ENCODE measurements at places on chromosomes 4 and X.

DNA sequence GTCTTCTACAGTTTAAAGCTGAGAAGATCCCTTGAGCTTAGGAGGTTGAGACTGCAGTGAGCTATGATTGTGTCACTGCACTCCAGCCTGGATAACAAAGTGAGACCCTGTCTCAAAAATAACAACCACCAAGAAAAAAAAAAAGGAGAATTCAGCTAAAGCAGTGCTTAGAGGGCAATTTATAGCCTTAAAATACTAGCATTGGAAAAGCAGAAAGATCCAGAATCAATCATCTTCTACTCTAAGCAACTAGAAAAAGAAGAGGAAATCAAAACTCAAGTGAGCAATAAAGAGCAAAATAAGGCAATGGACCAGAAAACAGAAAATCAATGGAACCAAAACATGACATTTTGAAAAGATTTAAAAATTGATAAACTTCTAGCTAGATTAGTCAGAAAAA is 639 bp upstream of the PI4K2B start:
- no peak for DNase-seq

GRCh38 chrX:9340598-9341290 is 124.1 kb upstream of the TBL1X start:
- DNase-seq = no peak

DNA sequence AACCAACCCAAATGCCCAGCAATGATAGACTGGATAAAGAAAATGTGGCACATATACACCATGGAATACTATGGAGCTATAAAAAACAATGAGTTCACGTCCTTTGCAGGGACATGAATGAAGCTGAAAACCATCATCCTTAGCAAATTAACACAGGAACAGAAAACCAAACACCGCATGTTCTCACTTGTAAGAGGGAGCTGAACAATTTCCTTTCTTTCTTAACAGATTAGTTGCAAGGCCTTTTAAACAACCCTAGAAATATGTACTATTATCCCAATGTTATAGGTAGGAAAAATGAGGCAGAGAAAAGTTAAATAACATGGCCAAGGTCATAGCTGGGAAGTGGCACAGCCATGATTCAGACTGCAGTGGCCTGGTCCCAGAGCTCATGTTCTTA is 5.8 kb upstream of the OCIAD2 start:
- DNase-seq = no peak

- DNase-seq = no peak
Measured at GRCh38 chr4:86993909-86994681, 59.3 kb downstream of the AFF1 start.

- DNase-seq = no peak
Measured at GRCh38 chr4:119010909-119011606, 122.4 kb downstream of the SYNPO2 start.

GRCh38 chrX:42399632-42400024 is 378.3 kb downstream of the PPP1R2C start:
- no peak for DNase-seq

- DNase-seq = no peak
Measured at GRCh38 chrX:17812763-17813162, 48.3 kb downstream of the RAI2 start.

GRCh38 chr4:101071241-101071640 is 276.1 kb downstream of the PPP3CA start:
- DNase-seq = no peak

DNA sequence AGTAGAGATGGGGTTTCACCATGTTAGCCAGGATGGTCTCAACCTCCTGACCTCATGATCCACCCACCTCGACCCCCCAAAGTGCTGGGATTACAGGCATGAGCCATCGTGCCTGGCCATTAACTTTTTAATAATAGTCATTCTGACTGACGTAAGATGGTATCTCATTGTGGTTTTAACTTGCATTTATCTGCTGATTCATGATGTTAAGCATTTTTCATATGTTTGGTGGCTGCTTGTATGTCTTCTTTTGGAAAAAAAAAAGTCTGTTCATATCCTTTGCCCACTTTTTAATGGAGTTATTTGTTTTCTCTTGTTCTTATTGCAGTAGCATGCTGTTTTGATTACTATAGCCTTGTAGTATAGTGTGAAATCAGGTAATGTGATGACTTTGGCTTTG is 45.8 kb downstream of the ANXA10 start:
- no peak for DNase-seq

GRCh38 chr4:82861529-82861928 is 29.4 kb downstream of the SEC31A start:
- no peak for DNase-seq

DNA sequence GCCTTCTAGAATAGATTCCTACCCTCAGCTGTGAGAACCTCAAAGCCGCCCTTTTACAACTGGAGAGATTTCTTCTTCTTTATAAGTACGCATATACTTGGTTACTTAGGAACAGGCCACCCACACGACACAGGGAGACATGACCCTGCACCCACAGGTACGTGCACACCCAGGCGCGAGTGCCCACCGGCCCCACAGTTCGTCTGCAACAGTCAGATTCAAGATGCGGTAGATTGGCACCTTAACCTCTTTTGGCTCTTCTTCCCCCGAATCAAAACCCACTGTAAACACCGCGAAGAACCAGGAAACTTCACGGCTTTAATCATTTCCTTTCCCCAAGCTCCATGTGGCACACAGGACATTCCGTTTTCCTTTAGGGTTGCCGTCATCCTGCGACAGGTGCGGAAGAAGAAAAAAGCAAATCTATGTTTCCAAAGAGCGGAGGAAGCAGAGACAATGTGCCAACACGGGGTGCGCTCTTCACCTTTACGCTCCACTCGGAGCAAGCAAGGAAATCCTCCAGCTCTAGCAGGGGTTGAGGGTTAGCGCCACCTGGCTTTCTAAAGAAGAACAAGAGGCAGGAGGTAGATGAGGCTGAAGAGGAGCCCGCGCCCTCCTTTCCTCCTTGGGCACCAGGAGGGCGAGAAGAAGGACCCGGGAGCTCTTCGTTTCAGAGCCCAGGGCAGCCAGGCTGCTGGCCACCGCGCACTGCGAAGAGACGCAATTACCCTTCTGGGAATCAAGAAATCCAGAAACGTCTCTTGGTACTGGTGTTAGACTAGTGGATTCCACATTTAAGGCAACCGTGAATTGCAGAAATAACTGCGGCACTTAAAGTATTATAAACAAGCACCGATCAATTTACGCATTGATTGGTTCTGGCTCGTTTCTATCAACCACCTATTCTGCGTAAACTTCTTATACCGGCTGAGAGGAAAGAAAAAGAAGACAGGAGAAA is 35.7 kb downstream of the HAND2 start:
- no peak for DNase-seq

GRCh38 chr4:3872834-3873313 is 106.7 kb downstream of the ADRA2C start:
- DNase-seq = no peak

DNA sequence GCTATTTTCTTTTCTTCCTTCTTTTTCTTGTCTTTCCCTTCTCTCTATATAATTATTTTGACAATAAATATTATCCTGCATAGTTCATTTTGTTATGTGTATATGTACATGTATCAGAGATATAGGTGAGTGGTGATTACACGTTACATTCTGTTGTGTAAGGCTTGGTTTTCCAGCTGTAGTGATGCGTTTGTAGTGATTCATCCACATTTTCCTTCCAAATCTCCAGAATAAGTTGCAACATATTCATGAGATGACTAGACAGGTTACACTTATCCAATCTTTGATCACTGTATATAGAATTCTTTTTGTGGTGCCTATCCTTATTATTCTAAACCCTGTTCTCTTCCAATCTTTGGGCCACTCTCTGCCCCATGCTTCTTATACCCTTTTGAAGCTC is 540.2 kb downstream of the GBA3 start:
- DNase-seq = no peak

DNA sequence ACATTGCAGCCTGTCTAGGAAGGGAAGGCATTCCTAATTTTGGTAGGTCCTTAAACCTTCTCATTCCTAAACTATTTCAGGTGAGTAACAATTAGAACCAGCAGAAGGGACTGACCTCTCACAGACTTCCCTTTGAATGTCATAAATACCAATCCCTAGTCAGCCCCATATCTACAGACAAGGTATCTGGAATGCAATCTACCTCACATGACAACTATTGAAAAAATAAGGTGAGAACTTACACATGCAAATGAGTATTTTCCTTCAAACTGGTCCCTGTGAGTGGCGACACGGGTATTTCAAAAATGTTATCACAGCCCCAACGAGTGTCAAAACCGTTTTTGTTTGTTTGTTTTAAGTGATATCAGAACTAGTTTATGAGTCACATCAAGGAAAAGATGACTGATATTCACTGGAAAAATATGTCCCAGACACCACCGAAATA is 102.4 kb upstream of the VCX2 start:
- no peak for DNase-seq

- DNase-seq = peak; percentile 45
Measured at GRCh38 chr4:1367230-1367935, 20.4 kb downstream of the UVSSA start.

DNA sequence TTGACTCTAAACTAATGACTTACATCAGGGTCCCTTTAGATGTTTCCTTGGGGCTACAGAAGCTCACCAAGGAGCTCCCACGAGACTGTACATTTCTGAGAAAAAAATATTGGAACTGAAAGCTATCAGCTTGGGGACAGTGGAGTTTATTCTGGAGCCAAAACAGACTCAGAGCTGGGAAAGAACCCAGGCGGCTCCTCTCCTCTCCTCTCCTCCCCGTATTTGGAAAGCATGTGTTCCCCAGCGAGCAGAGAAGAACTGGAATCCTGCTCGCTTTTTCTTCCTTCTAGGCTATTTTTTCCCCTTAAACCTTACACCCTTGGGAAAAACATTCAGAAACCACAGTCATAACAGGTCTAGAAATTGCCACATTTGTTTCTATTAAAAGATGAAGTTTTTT is 4.3 kb upstream of the MAP7D3 start:
- no peak for DNase-seq

DNA sequence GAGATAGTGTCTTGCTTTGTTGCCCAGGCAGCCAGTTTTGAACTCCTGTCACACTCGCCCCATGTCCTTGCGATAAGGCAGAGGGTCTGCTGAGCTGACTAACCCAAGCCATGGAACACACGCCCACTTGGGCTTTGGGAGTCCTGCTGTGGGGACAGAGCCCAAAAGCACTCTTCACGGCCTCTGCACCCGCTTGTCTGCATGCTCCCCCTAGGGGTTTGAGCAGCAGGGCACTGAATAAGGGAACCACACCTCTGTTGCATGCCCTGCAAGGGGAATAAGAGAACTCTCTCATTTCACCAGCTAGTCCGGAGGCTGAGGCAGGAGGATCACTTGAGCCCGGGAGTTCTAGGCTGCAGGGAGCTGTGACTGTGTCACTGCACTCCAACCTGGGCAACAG is 166.0 kb downstream of the STAG2 start:
- no peak for DNase-seq

DNA sequence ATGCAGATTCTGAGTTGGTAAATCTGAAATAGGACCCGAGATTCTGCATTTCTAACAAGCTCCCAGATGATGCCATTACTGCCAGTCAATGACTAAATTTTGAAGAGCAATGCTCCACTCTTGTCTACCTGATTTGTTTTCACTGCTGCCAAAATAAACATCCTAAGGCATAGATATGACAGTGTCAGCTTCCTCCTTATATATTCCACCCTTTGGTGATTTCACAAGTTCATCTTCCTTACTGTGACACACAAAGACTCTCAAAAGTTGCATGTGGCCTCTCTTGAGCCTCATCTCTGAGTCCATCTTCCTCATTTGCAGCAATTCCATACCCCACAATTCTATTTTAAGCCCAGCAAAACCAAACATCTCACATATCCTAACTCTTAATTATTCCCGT is 110.9 kb downstream of the FBXW7 start:
- no peak for DNase-seq

DNA sequence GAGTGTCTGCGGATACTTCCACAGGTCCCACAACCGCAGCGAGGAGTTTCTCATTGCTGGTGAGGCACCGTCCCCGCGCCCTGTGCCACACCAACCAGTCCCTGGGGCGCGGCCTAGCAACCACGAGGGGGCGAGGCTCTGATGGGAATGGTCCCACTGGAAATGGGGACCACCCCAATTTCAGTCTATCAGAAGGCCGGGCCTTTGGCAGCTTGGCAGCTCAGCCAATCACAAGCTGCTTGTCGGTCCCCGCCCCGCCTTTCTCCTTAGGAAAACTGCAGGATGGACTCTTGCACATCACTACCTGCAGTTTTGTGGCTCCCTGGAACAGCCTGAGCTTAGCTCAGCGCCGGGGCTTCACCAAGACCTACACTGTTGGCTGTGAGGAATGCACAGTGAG is 3.0 kb downstream of the TIMP1 start:
- DNase-seq = no peak

- no peak for DNase-seq
Measured at GRCh38 chr4:15586066-15586465, 69.1 kb downstream of the FBXL5 start.

GRCh38 chr4:1167244-1167949 is 5.0 kb downstream of the SPON2 start:
- DNase-seq = peak; percentile 92

GRCh38 chr4:118367872-118368271 is 15.1 kb upstream of the PRSS12 start:
- no peak for DNase-seq

DNA sequence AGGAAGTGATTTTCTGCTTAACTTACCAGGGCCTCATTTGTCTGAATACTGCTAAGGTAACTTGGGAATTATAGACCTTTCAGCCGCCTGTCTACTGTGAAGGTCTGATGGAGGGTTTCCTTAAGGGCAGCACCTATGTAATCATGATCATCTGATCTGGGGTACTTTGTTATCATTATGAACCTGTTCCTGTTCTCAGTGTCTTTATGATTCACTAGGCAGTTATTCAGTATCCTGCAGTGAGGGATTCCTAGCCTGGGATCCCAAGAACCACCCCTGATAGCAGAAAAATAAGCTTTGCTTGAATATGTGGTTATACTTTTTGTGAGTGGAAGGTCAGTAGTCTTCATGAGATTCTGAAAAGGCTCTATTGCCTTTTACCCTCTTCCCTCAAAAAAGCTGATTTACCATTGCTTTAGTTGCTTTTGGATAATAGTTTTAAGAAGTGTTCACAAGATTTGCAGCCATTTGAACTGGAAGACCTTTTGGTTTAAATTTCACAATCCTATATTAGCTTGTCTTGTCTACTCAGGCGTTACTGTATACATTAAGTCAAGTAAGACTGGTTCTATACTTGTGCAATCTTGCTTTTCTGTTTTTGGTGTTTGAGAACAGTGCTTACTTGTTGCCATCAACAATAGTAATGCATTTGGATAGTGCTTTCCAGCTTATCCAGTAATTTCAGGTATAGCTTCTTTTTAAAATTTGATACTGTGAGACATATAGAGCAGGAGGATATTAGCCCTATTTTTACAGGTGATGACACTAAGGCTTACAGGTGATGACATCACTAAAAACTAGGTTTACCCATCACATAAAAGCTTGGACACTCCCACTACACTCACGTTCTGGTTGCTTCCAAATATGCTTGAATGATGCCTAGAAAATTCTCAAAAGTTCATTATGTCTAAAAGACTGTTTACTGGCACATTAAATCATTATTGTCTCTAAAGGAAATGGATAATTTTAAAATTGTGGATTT is 60.0 kb downstream of the FHIP1A start:
- DNase-seq = no peak

- DNase-seq = no peak
Measured at GRCh38 chrX:19735244-19735643, 152.2 kb downstream of the SH3KBP1 start.
